ENCODE measurements at places on chromosomes 3 and 15. TPM values are rescaled to one million over a fixed set of nuclear protein-coding genes. Genes with fewer than 3 reads are reported as not detected.
A peak's percentile ranks its signal among the peaks of the same experiment; 100 is the strongest.

GRCh38 chr3:8911781-8912180 is 51.5 kb downstream of the RAD18 start:
- DNase-seq, result no peak

DNA sequence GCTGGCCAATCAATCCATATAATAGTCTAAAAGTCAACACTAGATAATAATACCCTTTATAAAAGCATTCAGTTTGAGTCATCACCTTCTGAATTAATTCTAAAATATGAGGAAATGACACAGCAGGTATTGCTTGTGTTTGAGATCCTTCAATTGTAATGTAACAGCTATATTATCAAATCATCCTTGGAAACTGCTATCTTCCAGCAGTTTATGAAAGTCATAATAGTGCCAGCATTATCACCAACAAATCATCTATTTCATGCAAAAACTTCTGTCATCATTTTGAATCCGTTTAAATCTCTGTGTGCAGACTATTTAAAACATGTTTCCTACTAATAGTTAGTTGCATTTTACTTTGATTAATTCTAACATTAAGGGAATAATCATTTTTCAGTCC is 468.7 kb downstream of the CADM2 start:
- DNase-seq, result no peak

GRCh38 chr3:187101184-187102072 is 37.9 kb downstream of the RPL39L start:
- peak; percentile 91 for DNase-seq

DNA sequence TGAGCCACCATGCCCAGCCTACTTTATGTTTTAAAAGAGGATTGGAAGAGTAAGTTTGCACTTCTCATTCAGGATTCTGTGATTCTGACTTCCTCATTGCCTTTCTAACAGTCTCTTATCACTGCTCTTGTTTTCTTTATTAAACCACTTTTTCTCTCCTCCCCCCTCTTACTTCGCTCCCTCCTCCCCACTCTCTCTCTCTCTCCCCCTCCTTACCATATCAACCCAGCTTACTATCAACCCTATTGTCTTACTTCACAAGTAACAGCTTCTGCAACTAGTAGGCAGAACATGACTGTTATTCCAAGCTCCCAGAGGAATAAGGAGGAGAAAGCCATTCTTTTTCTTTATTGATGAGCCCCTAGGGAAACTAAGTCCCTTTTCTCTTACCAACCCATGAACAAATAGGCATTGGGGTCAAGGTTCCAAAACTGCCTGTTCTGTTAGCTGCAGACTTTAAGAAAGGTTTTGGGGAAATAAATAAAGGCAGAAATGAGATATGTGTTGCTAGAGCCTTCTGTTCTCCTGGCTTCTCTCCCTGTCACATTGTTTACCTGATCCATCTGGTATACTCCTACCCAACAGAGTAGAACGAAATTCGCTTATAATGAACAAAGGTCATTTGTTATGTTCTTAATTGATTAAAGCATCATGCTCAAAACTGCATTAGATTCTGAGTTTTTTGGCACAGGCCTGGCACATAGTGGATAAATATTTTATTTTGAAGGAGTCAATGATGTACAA is 56.4 kb upstream of the RASGRP1 start:
- no peak for DNase-seq

DNA sequence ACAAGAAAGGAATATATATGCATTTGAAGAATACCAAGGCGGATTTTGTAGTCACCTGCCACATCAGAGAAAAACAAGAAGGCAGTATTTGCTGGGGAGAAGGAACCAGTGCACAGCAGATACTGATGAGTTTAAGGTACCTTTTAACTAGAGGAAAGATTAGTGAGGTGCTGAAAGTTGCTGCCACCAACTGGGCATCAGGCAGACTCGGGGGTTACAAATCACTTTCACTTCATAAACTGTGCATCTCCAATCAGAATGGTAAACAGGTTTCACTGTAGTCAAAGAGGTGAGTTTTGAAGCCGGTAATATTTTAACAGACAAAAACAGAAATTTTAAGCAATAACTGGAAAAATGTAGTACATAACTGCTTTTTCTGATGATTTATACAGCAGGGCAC is 4.1 kb downstream of the FBN1 start:
- DNase-seq, result peak; percentile 70

GRCh38 chr15:63172851-63173451 is 15.7 kb upstream of the RPS27L start:
- DNase-seq, result peak; percentile 12

- DNase-seq, result peak; percentile 88
These were observed 1.0 kb upstream of the HES1 start for GRCh38 chr3:194134757-194135515.

DNA sequence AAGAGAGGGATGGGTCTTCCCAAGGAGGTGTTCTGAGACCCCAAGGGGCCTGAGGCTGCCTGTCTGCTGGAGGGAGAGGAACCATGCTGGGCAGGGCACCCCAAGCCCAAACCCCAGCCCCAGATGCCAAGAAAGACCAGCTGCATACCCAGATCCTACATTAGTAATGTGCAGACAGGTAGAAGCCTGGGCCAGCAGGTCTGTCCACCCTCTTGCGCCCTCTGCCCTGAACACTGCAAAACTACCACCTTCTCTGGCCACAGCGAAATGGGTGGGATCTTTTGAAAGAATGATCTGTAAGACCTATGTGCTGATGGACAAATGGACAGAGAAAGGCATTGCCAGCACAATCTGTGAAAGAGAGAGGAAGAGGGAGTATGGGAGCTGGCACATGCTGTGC is 283.2 kb downstream of the EPHB1 start:
- DNase-seq, result no peak

GRCh38 chr3:142993958-142994442 is 7.4 kb upstream of the U2SURP start:
- DNase-seq, result peak; percentile 87

DNA sequence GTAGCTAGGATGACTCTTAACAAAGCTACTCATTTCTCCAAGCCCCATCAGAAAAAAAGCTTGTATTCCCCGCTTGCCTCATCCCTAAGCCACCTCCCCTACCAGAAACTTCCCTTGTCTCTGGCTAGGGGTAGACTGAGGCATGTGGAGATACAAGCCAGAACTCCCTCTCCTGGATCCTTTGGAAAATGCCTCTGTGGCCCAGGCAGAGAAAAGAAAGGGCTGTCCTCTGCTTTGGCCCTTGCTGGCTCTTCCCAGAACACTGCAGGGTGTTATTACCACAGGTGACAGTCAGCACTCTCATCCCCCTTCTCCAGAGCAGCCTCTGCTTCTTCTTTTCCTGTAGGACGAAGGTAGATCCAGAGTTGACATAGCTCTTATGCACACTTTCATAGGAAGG is 15.2 kb downstream of the RMDN3 start:
- no peak for DNase-seq

DNA sequence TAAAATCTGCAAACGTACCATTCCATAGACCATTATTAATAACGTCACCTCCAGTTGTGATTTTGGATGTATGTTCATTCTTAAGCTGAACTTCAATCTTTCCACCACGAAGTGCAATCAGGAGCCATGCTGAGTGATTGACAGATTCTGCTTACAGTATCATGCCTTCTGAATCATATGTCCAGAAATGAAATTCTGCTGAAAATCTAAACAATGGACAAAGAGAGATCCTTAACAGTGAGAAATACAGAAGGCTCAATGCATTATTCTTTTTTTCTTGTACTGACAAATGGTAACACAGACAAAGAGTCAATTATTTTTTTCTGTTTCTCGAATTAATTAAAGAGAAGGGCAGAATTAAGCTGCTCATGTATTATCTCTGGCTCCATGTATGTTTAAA is 1114.5 kb downstream of the EPHA3 start:
- DNase-seq, result no peak

- DNase-seq, result no peak
These were observed 147.5 kb downstream of the LRTM1 start for GRCh38 chr3:54780336-54780735.

GRCh38 chr3:56975567-56975966 is 84.9 kb upstream of the SPATA12 start:
- peak; percentile 72 for DNase-seq

DNA sequence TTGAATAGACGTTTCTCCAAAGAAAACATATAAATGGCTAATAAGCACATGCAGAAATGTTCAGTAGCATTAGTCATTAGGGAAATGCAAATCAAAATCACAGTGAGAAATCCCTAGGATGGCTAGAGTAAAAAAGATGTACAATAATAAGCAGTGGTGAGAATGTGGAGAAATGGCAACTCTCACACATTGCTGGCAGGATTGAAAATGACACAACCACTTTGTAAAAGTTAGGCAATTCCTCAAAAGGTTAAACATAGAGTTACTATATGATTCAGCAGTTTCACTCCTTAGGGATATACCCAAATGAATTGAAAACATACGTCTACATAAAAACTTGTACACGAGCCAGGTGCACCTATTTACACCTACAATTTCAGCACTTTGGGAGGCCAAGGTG is 108.7 kb downstream of the ITPR1 start:
- DNase-seq, result no peak

DNA sequence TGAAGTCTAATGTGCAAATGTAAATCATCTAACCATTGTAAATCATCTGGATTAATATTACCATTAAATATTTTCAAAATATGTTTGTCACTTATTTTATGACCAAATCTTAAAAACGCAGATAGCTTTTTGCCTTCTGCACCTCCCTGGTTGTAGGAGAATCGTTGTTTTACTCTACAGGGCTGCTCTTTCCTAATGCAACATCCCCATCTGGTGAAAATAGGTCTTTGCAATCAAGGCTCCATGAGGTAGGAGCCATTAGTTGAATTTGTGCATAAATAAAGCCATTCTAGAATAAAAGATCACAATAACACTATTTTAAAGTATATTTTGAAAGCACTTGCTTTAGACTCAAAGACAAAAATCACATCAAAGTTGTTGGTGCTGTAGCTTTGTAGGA is 535.6 kb upstream of the AGTR1 start:
- peak; percentile 11 for DNase-seq

DNA sequence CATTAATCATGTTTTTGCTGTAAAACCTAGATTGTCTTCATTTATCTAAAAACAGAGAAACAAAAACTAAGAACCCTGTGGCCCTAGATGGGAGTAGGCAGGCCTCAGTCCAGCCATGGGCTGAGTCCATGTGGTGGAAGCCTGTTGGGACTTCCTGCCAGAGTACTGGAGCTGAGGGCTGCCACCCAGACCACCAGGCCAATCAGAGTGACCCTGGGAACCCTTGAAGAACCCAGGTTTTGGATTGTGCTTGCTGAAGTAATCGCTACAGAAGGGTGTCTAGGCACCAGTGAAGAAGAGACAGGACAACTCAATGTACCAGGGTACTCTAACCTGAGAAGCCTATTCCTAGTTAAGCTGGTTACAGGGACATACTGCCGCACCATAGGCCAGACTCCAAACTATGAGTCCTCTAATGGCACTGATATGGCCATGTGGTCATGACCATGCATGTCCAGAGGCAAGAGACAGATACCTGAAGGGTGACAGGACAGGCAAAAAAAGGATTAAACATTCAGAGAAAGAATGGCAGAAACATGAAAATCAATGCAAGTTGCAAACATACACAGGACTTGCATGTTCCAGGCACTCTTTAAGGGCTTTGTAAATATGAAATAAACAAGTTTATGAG is 12.9 kb downstream of the CSRNP1 start:
- no peak for DNase-seq

Gene STRIT1
- not detected for total RNA-seq

Gene ATP1B3
- total RNA-seq, result 68.4 TPM

Gene NDN
- 89.0 TPM for total RNA-seq

Gene RASA2
- total RNA-seq, result 28.9 TPM

Gene RTP3
- total RNA-seq, result not detected

Gene GPR27
- 0.25 TPM for total RNA-seq

Gene COL6A5
- total RNA-seq, result not detected

Gene TERC
- 124 TPM for total RNA-seq

Gene ROPN1
- total RNA-seq, result not detected

Gene UNC13C
- 0.81 TPM for total RNA-seq

Gene TJP1
- 94.2 TPM for total RNA-seq

Gene TM6SF1
- not detected for total RNA-seq

Gene UBAP1L
- total RNA-seq, result 3.8 TPM

Gene RLBP1
- not detected for total RNA-seq
